Activated CD4-positive, alpha-beta T cell treated with anti-CD3 and anti-CD28 coated beads, Interleukin-2, amount 50 U/mL, for 48 hours (primary cell): ENCODE measurements at places on chromosomes 4 and X.
A peak's percentile ranks its signal among the peaks of the same experiment; 100 is the strongest.

- no peak for DNase-seq
These were observed 86.7 kb upstream of the WDR44 start for GRCh38 chrX:118259213-118259612.

GRCh38 chr4:54495641-54496040 lies 162.1 kb upstream of the KIT start:
- DNase-seq, result no peak

DNA sequence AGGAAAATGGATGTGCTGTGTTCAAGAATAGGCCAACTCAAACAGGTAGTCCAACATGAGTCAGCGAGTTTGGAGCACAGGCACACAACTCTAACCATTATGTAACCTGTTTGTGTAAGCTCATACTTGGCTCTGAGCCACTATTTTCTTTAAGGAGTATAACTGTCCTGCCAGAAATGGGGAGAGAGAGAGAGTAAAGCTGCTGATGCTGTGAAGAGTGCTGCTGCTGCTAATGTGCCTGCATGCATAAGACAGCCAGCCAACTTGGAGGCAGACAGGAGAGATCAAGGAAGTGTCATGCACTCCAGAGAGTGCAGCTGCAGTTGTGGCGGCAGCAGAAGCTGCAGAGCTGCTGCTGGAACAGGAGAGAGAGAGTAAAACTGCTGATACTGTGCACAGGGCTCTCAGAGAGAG lies 11.7 kb upstream of the STATH start:
- no peak for DNase-seq

DNA sequence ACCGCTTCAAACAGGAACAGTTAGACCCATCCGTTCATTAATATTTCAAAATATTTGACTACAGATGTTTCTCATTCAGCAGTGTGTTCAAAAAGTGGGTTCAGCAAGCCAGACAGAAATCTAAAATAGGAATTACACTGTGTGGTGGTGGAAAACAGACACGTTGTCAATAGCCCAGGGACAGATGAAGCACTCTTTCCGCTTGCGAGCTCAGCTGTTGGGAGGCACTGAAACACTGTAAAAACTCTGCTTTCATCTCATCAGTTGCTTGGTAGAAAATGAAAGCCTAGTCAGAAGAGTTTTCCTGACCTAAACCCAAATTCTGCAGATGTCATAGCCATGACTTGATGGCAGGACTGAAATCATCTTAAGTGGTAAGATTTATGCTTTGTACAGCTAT lies 38.5 kb downstream of the LRP2BP start:
- peak; percentile 26 for DNase-seq

- DNase-seq, result peak; percentile 66
These were observed 677 bp upstream of the NONO start for GRCh38 chrX:71282514-71283402.

DNA sequence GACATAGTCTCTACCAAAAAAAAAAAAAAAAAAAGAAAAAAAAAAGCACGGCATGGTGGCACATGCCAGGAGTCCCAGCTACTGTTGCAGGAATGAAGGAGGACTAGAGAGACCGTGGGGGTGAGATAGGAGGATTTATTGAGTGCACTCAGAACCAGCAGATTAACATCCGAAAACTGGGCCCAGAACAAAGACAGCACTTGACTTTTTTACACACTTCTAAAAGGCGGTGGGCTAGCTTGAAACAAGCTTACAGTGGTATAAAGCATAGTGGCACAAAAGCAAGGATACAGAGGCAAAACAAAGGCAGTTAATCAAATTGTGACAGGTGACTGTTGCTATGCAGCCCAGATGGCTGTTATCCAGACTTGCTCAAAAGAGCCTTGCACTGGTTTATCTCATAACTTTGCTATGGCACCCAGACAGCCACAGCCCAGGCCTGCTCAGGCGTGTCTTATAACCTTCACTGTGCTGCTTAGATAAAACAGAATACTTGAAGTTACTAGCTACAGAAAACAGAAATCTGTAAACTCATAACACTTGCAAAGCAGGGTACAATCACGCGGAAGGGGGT lies 9.9 kb upstream of the PI4K2B start:
- DNase-seq, result no peak

GRCh38 chr4:38491854-38492478 lies 172.0 kb upstream of the KLF3 start:
- DNase-seq, result no peak

DNA sequence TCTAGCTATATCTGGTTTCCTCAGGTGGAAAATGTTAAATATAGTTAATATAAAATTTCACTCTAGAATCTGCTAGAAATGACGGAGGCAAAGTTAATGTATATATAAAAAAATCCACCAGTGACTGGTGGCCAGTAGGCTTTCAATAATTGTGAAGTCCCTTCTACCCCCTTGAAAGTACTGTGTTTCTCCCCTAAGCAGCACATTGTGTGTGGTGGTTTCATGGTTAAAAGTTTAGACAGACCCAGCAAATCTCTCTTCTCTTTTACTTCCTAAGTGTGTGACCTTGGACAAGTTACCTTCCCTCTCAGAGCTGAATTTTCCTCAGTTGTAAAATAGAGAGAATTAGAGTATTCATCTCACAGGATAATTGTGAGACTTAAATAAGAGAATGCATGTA lies 600 bp upstream of the HEPH start:
- no peak for DNase-seq

- no peak for DNase-seq
These were observed 74.9 kb upstream of the PABPC4L start for GRCh38 chr4:134276476-134276875.

GRCh38 chrX:111507933-111508332 lies 3.5 kb upstream of the SERTM2 start:
- no peak for DNase-seq

- no peak for DNase-seq
These were observed 185.2 kb downstream of the UNC5C start for GRCh38 chr4:95363559-95363925.

DNA sequence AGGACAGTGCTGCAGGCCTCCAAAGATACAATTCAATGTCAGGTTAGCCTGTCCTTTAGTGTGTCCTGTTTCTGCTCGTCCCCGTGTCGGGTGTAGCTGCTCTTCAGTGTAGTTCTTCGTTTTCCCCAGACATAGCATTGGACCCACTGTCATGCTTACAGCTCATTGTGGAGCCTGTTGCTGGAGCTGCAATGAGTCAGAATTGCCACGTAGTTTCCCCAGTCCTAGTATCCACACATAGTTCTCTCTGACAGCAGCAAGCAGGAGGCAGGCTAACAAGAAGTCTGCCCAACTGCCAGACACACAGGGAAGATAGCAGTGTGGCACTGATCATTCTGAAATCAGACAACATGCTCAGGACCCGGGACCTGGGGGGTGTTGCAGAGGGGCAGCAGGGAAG lies 49.2 kb downstream of the MOSPD2 start:
- no peak for DNase-seq

- no peak for DNase-seq
These were observed 112.0 kb downstream of the SHROOM3 start for GRCh38 chr4:76546759-76547742.

DNA sequence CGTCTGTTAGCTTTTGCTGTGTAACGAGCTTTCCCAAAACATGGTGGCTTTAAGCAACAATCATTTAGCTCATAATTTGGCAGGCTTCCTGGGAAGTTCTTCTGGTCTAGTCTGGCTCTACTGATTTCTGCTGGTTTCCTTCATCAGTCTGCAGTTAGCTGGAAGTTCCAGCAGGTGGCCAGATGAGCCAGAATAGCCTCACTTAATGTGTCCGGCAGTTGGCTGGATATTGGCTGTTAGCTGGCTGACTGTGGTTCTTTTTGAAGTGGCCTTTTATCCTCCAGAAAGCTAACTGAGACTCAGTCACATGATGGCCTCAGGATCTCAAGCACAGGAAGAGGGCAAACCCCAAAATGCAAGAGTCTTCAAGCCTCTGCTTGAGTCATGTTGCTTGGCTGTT lies 34.9 kb downstream of the FTHL17 start:
- DNase-seq, result peak; percentile 14

GRCh38 chr4:92483341-92483740 lies 179.6 kb downstream of the GRID2 start:
- DNase-seq, result no peak

- no peak for DNase-seq
These were observed 177.7 kb upstream of the MID1 start for GRCh38 chrX:10798041-10798440.

DNA sequence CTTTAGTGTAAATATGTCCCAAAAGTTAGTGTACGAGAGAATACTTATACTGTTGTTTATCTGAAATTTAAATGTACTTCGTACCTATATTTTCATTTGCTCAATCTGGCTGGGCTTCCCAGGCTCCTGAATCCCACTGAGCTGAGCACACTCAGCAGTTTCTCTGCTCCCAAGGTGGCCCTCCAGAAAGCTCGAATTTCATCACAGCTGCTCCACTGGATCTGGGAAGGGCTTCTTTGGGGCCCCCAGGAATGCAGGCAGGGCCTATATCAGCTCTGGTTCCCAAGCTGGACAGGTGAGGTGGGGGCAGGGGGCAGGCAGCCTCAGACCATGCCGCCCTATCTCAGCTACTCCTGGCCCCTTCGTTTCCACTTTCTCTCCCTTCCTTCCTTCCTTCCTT lies 1.5 kb upstream of the FATE1 start:
- no peak for DNase-seq

GRCh38 chrX:155997436-155997835 lies at the start of gene IL9R:
TSS of gene IL9R (plus strand) at chrX:155997696. CDS start at chrX:155997760, 64 bp downstream.
- peak; percentile 58 for DNase-seq

- no peak for DNase-seq
These were observed 13.2 kb upstream of the PCDH18 start for GRCh38 chr4:137545461-137545861.

DNA sequence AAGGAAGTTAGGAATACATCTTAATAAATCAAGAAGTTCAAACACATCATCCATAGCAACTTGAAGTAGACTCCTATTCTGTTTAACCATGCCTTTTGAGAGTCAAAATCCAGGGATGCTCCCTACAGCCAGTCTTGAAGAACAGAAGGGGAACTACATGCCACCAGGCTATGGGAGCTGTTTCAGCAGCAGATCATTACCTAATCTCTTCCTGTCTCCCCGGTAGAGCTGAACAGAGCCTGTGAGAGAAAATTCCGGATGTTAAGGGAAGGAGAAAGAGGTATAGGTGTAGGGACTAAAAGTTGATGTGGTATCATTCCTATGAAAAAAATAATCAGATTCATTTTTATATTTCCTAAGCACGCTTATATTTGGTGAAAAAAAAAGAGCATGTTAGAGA lies 352.2 kb downstream of the SPRY1 start:
- DNase-seq, result no peak

- DNase-seq, result no peak
These were observed 25.3 kb upstream of the FRMD7 start for GRCh38 chrX:132153166-132153565.

GRCh38 chr4:111602848-111603247 lies 542.4 kb upstream of the FAM241A start:
- no peak for DNase-seq

GRCh38 chrX:11588097-11588496 lies 77.6 kb downstream of the ARHGAP6 start:
- no peak for DNase-seq
